Fibroblast of pulmonary artery (primary cell): ENCODE measurements at places on chromosomes 3 and 15.

DNA sequence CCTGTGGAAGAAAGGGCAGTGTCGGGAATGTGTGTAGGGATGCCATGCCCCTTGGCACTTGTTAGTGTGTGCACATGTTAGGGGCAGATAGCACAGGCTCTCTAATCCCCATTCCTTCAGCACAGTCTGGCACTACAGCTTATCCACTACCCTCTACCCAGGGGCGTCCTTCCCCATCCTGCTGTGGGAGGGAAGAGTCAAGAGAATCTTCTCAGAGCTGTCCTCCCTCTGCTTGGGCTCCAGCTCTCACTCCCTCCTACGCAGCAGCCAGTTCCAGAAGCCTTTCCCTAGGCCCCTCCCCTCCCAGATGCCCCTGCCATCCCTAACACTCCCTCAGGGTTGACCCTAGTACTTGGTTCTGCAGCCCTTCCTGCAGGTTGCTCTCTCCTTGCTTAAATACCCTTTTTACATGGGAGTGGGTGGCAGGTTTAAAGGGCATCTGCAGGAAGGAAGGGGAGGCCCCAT is 815 bp upstream of the GRM2 start:
- DNase-seq, result no peak

GRCh38 chr15:49421991-49422390 is 1.1 kb upstream of the FGF7 start:
- DNase-seq, result peak; percentile 66

- DNase-seq, result no peak
Measured at GRCh38 chr3:162512488-162512887, 1015.9 kb downstream of the OTOL1 start.

- no peak for DNase-seq
Measured at GRCh38 chr3:142965581-142965980, 2.1 kb upstream of the PAQR9 start.

GRCh38 chr3:186613637-186614265 is 891 bp downstream of the AHSG start:
- DNase-seq, result no peak

- no peak for DNase-seq
Measured at GRCh38 chr3:167854846-167855245, 119.3 kb downstream of the SERPINI1 start.

DNA sequence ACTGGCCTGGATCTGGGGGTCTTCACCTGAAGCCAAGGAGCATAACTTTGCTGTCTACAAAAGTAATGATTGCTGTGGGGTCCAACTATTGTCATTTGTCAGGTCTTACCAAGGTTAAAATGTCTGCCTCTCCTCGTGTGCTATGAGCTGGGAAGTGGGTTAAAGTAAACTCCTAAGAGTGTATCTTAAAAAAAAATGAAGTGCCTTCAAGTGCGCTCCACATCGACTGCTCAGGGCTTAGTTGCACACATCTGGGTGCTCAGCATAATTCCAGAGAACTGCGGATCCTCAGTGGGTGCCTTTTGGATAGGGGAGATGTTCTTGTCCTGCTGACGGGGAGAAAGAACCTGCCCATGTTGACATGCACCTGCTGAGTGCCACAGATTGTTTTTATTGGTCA is 40.9 kb downstream of the EFCAB12 start:
- no peak for DNase-seq

- DNase-seq, result peak; percentile 64
Measured at GRCh38 chr15:69973102-69973714, 124.5 kb downstream of the TLE3 start.

DNA sequence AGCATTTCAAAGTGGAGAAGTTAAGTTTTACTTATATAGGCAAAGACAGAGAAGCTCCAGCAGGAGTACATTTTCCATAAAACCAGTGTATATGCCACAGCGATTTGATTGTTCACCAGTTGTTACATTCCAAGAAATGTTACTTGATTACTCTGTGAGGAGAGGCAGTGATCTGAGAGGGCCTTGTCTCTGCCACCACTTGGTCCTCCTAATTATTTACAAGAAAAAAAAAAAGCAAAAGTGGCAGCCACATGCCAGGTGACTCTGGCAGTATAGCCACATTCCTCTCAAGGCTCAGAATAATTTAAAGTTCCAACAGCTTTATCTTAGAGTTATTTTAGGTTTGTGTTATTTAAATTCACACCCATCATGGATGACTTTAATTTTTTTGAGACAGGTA is 1077.8 kb downstream of the ZPLD1 start:
- no peak for DNase-seq

DNA sequence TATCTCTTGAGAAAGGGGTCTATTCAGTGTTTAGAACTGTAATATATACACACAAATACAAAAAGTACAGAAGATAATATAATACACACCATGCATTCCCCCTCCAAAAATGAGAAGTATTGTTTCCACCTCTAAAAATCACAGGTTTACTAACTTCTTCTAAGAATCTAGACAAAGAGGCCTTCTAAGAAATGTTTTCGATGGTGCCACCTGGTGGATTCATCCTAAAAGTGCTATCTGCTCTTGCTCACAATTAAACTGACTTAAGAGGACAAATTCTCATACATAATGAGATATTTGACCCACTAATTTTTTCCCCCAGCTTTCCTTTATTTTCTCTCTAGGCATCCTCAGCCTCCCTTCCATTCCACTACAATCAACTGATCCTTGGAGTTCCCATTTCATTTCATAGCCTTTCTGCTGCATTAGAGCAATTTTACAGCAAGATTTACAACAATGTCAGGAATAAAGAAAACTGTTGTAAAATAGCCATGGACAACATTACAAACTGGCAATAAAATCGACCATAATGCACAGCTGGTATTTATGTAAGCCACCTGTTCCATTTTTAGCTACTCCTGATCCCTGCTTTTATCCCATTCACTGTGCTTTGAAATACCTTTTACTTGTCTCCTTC is 124.6 kb downstream of the ARRDC4 start:
- peak; percentile 80 for DNase-seq

- DNase-seq, result no peak
Measured at GRCh38 chr3:86737517-86737916, 253.4 kb downstream of the VGLL3 start.

GRCh38 chr15:100242989-100243388 is 98.8 kb downstream of the ADAMTS17 start:
- DNase-seq, result no peak

GRCh38 chr3:4294616-4295327 is 8.4 kb upstream of the SETMAR start:
- DNase-seq, result no peak
